ENCODE measurements at places on chromosomes 13 and 19.

GRCh38 chr13:75175575-75175974 lies 306.4 kb downstream of the TBC1D4 start:
- no peak for DNase-seq

DNA sequence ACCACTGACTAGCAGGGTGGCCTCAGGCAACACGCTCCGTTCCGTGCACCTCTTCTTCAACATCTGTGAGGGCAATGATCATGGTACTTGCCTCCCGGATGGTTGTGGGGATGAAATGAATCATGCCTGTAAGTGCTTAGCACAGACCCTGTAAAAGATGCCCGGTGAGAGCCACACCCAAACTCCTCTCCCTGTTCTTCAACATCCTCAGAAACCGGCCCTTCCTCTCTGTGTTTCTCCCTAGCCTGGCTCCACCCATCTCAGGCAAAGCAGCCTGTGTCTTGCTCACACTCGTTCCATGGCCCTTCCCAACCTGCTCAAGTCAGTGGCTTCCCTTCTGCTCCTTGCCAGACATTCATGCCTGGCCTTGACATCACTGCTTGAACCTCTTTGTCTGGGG lies 5.8 kb upstream of the DMKN start:
- no peak for DNase-seq

DNA sequence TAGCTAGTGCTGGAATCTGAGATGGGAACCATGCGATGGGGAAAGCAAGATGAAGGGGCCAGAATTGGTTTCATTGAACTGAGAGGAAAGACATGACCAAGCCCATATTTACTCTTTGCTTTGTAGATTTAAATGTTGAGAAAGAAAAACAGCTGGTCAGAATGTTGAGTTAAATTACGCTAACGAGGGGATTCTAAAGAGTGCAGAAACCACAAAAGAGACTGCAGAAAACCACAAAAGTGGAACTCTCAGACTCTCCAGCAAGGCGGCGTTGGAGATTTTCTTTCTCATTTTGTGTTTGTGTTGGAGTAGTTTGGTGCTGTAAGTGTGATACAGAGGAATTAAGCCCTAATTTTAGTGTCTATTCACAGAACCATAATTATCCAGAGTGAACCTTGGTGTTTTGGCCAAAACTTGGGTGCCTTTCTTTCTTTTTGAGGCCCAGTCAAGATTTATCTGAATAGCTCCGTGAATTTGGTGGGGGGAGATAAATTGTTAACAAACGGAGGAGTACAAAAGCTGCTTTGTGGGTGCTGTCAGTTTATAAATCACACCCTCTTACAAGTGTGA lies 26.3 kb downstream of the SAE1 start:
- DNase-seq, result no peak

DNA sequence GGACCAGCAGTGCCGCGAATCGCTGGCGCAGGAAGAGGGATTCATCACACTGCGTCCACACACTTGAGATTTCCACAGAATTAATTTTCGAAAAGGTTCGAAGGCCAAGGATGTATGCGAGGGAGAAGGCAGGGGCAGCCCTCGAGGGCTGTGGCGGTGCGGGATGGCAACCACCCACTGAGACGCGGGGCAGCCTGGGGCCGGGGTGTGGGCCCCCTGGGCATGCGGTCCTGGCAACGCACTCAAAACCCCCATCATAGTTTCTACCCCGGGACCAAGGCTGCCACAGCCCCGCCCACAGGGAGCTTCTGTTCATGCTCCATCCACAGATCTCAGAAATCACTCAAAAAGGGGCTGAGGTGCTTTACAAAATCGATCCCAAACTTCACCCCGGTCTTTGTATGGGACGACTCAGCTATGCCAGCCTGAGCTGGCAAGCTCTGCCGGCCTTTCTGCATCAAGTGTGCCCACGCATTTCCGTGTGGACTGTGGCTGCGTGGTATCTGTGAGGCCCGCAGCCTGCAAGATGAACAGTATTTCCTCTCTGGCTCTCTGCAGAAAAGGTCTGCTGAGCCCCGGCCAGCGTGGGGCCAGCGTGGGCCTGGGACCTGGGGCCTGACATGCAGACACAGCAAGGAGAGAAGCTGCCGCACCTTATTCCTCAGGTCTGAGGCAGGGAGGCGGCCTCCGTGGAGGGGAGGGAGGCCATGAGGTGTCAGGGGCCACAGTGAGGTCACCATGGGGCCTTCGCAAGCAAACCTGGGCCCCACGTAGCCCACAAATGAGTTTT lies 19.2 kb downstream of the ZNF787 start:
- no peak for DNase-seq

DNA sequence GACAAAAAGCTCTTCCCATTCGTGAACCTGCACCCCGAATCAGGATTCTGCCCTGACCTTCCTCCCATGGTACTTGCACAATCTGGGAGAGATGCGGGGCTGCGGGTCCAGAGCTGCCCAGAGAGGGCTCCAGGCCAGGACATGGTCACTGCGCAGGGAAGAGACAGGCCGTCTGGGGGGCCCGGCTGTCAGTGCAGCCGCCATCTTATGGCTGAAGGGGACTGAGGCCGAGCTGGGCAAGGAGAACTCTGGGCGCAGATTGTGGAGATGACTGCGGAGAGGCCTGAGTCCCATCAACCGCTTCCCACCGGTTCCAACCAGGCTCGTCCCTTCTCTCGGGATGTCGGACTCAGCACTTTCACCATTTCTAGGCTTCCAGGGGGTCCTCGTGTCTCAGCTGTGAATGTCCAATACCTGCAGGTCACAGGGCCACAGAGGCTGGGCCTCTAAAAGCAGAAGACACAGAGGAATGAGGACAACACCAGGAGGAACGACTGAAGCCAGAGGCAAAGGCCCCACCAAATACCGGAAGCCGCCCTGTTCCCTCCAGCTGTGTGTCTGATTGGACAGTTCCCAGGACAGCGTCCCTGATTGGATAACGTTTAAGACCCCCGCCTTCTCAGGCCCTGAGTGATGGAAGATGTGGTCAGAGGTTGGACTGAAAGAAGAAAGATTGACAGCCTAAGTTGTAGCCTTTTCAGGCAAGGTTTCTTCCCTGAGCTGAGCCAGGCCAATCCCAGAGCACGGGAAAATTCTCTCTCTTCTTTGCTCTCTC lies 117.1 kb upstream of the ZNF91 start:
- DNase-seq, result no peak
